ENCODE measurements at places on chromosomes 4 and X. TPM values are rescaled to one million over a fixed set of nuclear protein-coding genes. Genes with fewer than 3 reads are reported as not detected.

GRCh38 chrX:8273451-8273895 lies 102.4 kb upstream of the VCX2 start:
- no peak for DNase-seq

DNA sequence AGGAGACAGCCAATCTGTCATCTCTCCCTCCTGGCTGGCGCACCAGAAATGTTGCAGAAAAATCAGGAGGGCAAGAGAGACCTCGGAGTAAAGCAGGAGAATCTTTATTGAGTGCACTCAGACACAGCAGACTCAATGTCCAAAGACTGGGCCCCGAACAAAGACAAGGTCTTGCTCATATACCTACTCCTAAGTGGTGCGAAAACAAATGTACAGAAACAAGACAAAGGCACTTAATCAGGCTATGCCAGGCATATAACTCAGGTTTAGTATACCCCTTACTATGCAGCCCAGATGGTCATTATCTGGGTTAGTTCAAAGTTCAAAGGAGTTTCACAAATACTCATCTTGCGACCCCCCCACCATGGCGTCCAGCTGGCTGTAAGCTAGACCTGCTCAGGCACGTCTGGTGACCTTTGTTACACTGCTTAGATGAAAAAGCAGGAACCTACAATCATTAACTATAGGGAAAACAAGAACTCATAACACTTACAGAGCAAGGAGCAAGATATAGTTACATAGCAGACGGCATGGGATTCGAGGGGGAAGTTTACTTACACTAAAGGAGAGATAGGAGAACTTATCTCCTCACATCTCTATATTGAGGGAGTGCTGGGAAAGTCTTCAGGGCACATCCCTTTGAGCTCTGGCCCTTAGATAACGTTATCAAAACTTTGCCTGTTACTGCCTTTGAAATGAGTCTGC lies 27.5 kb downstream of the SULT1E1 start:
- no peak for DNase-seq

The TIGD4 gene
- 0.23 TPM for total RNA-seq

GRCh38 chr4:1994938-1995337 lies 13.8 kb downstream of the NELFA start:
- no peak for DNase-seq

DNA sequence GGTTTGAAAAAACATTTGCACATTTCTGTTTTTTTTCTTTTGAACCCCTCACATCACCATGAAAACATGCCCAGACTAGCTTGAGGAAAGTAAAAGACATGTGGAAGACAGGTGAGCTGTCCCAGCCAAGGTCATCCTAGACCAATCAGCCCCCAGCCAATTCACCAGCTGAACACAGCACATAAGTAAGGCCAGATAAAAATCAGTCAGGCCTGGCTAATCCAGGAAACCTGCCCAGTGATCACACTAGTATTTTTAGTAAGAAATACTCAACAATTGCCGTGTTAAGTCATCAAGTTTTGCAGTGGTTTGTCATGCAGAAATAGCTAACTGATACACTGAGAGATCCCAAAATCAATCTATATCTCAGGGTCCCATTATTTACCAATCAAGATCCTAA lies 4.4 kb upstream of the SMR3A start:
- DNase-seq: no peak

DNA sequence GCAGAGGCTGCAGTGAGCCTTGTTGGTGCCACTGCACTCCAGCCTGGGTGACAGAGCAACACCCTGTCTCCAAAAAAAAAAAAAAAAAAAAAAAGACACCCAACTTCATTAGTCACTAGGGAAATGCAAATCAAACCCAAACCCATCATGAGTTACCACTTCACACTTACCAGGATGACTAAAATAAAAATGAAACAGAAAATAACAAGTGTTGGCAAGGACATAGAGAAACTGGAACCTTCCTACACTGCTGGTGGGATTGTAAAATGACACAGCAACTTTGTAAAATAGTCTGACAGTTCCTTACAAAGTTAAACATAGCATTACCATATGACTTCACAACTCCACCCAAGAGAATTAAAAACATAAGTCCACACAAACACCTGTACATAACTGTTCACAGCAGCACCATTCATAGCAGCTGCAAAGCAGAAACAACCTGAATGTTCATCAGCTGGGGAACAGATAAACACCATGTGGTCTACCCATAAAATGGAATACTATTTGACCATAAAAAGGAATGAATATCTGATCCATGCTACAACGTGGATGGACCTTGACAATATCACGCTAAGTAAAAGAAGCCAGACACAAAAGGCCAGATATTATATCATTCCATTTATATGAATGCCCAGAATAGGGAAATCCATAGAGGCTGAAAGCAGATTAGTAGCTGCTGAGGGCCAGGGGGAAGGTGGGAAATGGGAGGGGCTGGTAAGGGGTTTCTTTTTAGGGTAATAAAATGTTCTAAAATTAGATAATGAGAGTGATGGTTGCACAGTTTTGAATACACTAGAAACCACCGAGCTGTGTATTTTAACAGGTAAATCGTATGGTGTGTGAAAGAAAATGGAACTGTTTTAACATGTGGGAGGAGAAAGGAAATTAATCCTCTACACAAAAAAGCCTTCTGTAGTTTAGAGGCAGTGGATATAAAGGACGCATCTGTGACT lies 18.3 kb downstream of the CD99L2 start:
- no peak for DNase-seq
